ENCODE measurements at places on chromosomes 4 and X.

- DNase-seq: no peak
Measured at GRCh38 chrX:44843753-44844152, at the start of gene DUSP21. Gene DUSP21 (plus strand): TSS chrX:44844021. CDS start chrX:44844133, 112 bp downstream.

GRCh38 chr4:184994623-184995010 lies 23.7 kb upstream of the HELT start:
- no peak for DNase-seq

DNA sequence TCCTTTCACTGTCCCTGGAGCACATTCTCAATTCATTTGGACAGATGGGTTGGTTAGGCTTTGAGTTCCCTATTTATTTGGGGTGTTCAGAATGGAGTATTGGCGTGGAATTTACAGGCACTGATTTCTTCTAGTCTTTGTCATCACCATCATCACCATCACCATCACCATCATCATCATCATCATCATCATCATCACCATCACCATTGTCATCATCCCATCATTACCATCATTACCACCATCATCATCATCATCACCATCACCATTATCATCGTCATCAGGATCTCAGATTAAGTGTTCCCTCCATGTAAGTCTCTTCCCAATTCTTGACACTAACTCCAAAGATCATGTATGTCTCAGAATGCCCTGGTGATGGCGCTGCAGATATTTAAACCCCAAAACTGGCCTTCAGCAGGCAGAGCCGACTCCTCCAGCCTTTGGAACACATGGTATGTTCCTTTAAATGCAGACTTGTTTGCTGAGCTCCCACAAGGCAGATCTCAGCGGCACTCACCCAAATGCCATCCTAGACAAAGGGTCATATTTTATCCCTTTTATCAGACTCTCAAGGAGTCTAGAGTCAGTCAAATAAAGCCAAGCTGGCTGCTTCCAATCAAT lies 19.8 kb upstream of the FAM9A start:
- DNase-seq: peak; percentile 6

DNA sequence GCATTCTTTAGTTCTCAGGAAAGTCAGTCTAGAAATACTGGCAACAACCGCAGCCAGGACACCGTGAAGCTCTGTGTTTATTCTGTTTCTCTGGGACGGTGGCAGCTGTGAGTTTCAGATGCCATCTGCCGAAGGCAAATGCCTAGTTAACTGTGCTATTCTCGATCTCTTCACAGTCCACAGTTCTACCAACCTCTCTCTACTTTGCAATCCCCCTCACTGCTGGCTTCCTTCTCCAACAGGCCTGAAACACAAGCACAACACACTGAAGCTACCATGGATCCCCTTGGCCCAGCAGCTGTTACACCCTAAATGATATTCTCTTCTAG lies 118.8 kb downstream of the ZNF827 start:
- DNase-seq: no peak

- no peak for DNase-seq
Measured at GRCh38 chr4:132015321-132015720, 1133.8 kb upstream of the PCDH10 start.

- no peak for DNase-seq
Measured at GRCh38 chr4:156346959-156347385, 393.3 kb upstream of the CTSO start.

DNA sequence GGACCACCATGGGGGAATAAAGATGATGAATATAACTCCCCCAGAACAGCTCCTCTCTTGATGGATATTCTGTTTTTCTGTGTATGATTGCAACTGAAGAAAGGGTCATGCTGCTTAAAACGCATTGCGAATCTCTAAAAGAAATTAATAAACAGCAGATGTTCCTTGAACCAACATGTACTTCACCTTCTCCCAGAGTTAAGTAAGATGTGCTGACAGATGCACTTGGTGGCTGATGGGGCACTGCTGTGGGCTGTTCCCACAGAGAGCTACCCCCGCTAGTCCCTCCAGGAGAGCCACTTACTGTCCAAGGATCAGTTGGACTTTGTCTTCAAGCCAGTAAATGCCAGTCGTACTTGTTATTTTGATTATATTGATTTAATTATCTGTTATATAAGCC lies 26.3 kb upstream of the C4orf54 start:
- no peak for DNase-seq

DNA sequence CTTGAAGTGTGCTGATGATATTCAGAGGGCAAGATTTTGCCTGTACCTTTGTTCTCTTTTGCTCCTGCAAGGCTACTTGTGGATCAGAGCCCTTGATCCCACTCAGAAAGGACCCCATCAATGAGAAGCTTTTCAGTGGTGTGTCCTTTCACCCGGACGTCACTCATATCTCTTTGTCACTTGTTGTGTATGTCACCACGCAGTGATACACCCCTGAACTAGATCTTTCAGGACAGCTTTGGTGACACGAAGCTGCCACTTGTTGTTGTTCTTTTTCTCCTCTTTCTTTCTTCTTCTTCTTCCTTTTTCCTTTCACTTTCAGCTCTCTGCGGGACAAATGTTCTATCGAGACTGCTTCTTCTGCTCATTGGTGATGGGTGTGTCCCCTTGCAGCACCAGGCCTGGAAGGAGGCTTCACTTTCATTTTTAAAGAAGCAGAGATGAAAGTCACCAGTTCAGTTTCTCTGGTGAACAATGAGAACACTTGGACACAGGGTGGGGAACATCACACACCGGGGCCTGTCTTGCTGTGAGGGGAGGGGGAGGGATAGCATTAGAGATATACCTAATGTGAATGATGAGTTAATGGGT lies 83.6 kb downstream of the NBDY start:
- DNase-seq: no peak

GRCh38 chr4:141900856-141901255 lies 264.5 kb downstream of the IL15 start:
- DNase-seq: no peak

DNA sequence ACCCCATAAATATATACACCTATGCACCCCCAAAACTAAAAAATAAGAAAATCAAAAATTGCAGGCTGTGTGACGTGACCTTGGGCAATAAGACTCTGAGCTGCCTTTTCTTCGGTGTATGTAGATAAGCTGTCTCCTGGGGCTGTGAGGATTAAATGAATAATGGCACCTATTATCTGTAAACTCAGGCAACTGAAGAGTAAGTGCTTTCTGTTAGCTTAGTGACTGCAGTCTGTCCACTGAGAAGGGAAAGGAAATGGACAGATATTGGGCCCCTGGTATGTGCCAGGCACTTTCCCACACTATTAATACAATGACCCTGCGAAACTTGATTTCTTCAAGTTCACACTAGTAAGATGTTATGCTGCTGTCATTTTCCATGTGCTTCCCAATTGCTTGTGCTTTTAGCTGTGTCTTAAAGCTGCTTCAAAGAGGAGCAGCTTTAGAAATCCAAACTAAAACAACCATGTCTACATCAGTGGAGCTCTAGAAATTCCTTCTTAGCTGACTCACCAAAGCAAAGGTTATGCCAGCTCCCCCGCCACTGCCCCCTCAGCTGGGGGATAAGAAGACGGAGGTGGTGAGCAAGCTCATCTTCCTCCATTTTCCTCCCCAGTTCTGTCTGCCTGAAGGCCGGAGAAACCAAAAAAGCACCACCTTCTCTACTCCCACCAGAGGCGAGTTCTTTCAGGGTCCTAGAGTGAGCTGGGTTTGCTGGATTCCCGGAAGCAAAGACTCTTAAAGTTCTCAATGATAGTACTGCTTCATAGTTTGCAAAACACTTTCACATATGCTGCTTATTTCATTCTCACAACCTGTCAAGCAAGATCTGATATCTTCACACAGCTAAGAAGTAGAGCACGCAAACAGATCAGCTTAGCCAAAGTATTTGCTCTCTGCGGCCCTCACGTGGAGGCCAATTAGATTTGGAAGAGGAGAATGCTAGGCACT lies 8.8 kb upstream of the DGAT2L6 start:
- DNase-seq: peak; percentile 86

DNA sequence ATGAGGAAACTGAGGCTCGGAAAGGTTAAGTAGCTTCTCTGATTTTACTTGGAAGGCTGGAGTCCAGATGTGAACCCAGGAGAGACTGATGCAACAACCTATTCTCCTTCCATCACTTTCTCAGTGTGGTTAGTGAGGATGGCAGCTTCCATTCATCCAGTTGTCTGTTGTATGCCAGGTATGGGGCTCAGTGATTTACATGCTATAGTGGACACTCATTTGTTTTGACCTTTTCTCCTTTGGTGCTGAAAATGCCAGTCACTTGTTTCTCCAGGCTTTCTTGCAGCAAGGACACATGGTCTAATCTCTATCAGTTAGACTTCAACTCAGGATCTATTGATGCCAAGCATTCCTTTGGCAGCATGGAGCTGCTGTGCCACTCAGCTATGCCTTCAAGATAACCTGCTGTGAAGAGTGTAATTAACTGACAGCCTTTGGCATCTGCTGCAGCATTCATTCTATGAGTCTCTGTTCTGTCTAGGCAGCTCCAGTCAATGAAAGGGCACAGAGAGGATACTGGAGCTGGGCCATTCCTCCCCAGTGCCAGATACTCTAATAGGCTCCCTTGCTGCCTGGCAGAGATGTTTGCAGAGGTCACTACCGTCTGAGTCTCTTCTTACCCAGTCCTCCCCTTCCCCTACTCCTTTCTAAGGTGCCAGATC lies 11.0 kb upstream of the CWH43 start:
- no peak for DNase-seq

All from fibroblast of skin of right biceps (primary cell).